ENCODE measurements at places on chromosomes 6 and 20.
A peak's percentile ranks its signal among the peaks of the same experiment; 100 is the strongest.

- ATAC-seq: no peak
Measured at GRCh38 chr6:167988945-167989841, 8.3 kb upstream of the KIF25 start.

DNA sequence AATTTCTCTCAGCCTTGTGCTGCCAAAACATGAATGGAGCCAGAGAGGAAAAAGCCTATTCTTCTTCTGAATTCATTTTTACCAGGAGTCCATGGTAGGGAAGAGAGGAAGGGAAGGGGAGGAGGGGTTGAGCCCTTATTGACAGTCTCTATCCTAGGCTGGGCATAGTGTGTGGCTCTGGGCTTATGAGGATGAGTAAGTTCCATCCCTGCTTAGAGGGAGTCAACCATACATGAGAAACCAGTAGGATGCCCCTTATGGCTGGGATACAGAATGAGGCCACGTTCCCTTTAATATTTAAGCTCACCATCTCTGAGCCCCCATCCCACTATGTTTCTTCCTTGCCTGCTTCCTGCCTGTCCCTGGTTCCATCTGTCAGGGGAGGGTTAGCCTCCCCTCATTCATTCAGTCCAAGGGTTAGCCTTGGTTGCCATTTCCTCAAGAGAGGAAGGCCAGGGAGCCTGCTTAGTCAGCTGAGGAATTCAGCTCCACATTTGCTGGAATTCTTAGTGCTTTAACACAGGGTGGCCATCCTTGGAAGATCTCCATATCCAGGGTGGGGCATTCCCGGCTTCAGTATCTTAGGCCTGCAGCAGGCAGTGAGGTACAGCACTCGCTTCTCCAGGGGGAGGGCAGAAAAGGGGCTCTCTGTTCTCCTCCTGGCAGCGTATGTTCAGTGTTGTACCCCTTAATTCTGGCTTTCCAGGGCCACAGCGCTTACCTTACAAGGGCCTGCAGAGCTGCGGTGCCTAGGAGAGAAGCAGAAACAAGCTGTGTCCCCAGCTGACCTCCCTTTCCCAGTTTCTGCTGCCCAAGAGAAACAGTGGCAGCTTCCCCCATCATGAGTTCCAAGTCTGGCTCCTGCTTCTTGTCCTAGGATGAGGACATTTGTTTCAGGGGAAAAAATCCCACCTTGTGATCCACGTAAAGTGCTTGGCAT lies 12.5 kb downstream of the SIRT5 start:
- no peak for ATAC-seq

GRCh38 chr20:2296524-2297356 lies 939 bp downstream of the TGM3 start:
- no peak for ATAC-seq

- ATAC-seq: no peak
Measured at GRCh38 chr6:44699851-44700250, 312.3 kb downstream of the CDC5L start.

- no peak for ATAC-seq
Measured at GRCh38 chr6:142316791-142317368, 15.1 kb downstream of the ADGRG6 start.

GRCh38 chr6:38632490-38632889 lies 7.2 kb downstream of the BTBD9 start:
- ATAC-seq: no peak

- ATAC-seq: peak; percentile 46
Measured at GRCh38 chr6:130872250-130873095, 45.3 kb downstream of the SMLR1 start.

DNA sequence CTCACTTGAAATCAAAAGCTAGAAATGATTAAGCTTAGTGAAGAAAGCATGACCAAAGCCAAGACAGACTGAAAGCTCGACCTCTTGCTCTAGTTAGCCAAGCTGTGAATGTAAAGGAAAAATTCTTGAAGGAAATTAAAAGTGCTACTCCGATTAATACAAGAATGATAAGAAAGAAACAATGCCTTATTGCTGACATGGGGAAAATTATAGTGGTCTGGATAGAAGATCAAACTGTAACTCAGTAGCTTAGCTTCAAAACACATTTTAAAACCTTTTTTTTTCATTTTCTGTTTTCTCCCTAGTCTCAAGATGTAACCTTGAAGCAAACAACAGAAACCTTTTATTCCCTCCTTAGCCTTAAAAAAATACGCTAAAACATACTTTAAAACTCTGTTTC lies 11.4 kb upstream of the GJE1 start:
- ATAC-seq: no peak

GRCh38 chr6:33454009-33454946 lies at the start of gene ZBTB9:
Gene ZBTB9 (plus strand): TSS chr6:33454576. CDS start chr6:33455101, 525 bp downstream.
- ATAC-seq: peak; percentile 99

GRCh38 chr20:46568570-46569129 lies 18.2 kb upstream of the OCSTAMP start:
- ATAC-seq: peak; percentile 72

DNA sequence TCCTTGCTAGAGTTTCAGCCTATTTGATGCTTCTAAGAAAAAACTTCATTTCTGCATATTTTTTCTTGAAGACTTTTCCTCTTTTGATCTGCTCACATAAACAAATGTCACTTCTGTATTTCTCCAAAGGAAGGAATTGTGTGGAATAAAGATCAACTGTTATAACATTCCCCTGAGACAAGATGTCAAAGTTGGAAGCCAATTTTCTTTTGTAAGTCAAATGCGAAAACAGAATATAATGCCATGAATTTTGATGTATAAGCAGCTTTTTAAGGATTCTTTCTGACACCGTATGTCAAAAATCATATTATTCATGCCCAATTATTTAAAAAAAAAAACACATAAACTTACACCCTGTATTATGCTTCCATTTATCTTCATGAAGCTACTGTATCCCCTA lies 70.3 kb upstream of the NHSL1 start:
- ATAC-seq: no peak

DNA sequence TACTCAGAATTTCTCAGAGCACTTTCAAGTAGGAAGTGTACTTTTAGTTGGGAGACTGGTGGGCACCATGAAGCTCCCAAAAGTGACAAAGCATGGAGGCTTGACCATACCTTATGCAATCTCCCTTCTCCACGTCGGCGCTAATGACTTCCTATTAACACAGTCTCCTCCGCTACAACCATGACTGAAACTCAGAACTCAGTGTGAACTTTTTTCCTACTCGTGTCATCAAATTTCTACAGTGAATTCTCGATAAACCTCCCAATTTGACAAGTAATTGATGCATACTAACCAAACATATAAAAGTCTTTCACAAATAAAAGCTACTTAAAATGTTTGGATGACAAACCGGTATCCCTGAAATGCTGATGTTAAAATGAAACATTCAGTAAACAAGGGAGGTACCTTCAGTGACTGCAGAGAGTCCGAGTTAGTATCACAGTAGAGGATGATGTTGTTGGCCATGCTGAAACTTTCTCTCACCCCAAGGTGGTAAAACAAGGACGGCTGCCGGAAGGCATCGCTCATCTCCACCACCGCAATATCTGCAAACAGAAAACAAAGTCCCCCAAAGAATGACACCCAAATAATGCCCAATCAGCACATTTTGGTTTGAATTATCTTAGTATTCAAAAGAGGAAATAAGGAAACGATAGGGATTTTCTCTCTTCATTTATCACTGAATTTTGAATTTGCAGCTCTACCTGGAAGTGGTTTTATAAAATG lies 72.1 kb downstream of the MAP3K5 start:
- ATAC-seq: no peak

Data from gastroesophageal sphincter (tissue), 4 donors.